Thymus (tissue), 14 donors: ENCODE measurements at places on chromosomes 11 and 22. TPM values are rescaled to one million over a fixed set of nuclear protein-coding genes. Genes with fewer than 3 reads are reported as not detected.

DNA sequence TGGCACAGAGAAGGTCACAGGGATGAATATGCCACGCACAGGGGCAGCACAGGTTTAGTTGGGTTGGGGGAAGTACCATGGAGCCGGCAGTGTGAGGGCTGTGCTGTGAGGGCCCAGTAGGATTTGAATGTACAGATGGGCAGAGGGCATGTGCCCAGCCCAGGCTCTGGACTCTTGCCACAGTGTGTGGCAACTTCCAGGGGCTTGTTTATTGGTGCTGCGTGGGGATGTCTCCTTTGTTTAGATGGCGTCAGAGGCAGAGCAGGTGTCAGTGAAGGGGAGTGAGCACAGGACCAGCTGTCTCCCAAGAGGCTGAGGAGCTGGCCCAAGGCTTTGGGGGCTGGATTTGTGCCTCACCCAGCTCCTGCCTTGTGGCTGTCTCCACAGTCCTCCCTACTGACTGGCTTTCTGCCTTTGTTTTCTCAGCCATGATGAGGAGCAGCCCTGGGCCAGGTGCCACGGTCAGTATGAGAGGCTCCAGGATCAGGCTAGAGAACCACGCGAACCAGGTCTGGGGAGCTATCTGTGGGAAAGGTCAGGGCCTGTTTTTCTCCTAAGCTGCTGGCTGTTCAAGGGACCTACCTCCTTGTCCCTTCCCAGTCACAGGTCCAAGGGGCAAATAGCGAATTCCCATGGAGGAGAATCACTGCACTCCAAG lies 21.9 kb downstream of the SUN2 start:
- H3K27me3 ChIP-seq: no peaks in the 10 kb centered on the region
- no peak overlapping the region for H3K27ac ChIP-seq
- H3K4me3 ChIP-seq: no peak overlapping the region
- H3K4me1 ChIP-seq: no peaks in the 10 kb centered on the region

The YAP1 gene
- total RNA-seq: 10.5 TPM

DNA sequence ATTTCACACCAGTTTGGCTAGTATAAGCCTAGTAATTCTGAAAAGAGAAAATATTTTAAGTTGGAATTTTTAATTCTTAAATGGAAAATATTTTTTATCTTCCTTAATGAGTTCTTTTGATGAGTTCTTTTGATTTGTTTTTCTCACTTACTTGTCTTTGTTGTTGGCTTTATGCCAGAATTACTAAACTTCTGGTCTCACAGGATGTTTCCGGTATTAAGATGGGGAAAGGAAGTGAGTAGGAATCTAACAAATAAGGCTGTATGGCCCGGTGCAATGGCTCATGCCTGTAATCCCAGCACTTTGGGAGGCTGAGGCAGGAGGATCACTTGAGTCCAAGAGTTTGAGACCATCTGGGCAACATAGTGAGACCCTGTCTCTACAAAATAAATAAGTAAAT lies 106.4 kb downstream of the ARHGAP42 start:
- H3K27me3 ChIP-seq: no peaks in the 10 kb centered on the region
- no peak overlapping the region for H3K27ac ChIP-seq
- H3K36me3 ChIP-seq: no peaks in the 10 kb centered on the region
- H3K4me3 ChIP-seq: no peak overlapping the region
- DNase-seq: no peak

DNA sequence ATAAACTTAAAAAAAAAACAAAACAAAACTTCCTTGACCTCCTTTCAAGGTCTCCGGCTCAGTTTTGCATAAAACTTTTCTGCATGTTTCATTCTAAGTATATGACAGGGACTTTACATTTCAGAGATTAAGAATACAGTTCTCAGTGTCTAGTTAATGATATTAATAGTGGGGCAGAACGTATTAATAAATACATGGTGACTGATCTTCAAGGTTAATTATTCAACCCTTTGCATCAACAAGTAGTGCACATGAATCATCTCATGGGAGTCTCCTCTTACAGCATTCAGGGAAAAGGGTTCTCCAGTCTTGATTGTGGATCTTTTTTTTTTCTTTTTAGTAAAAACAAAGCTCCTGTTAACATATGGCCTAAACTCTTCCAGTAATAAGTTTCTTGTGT lies 146.8 kb downstream of the KIRREL3 start:
- H3K4me1 ChIP-seq: no peaks in the 10 kb centered on the region
- no peaks in the 10 kb centered on the region for H3K36me3 ChIP-seq
- no peak overlapping the region for H3K4me3 ChIP-seq
- H3K27me3 ChIP-seq: no peaks in the 10 kb centered on the region
- H3K27ac ChIP-seq: no peak overlapping the region

The PNPLA3 gene
- 0.09 TPM for total RNA-seq

DNA sequence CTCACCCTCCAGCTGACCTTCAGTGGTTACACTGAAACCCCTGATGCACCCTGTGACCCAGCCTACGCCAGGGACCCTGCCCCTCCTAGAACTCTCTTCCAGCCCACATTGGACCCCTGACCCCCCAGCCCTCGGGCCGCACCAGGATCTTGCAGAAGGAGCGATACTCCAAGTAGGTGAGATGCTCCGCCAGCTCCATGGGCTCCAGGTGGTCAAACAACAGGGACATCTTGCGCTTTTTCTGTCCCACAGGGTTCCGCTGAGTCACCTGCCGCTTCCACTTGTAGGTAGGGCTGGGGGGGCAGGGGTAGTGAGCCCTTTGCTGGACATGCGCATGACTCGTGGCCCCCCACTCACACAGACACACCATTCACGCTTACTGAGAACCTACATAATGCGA lies 4.1 kb downstream of the RASGRP2 start:
- H3K4me3 ChIP-seq: no peak overlapping the region
- peaks cover 29% of the 10 kb centered on the region for H3K4me1 ChIP-seq
- H3K27me3 ChIP-seq: peaks cover 33% of the 10 kb centered on the region
- H3K36me3 ChIP-seq: peaks cover 46% of the 10 kb centered on the region
- DNase-seq: no peak

- H3K27ac ChIP-seq: no peak overlapping the region
- no peaks in the 10 kb centered on the region for H3K36me3 ChIP-seq
- H3K4me1 ChIP-seq: no peaks in the 10 kb centered on the region
- no peak for DNase-seq
- no peak overlapping the region for H3K4me3 ChIP-seq
Observed at GRCh38 chr11:132140056-132140455, 769.6 kb downstream of the NTM start.

DNA sequence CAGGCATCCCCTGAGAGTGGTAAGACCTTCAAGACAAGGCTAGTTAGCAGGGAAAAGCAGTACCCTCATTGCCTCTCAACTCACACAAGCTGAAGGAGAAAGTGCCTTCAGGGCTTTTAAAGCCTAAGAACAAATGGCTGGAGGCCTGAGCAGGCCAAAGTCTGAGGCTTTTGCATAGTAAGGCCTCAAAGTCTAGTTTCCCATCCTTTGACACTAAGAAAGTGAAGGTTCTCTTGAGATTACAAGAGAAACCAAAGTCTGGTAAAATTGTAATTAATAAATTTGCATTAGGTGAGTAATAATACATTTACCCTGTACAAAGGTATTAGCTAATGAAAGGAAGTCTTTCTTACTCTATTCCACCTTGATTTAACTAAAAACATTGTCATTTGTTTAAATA lies 47.0 kb upstream of the CCDC89 start:
- H3K4me3 ChIP-seq: no peak overlapping the region
- no peak for DNase-seq
- no peak overlapping the region for H3K27ac ChIP-seq
- H3K4me1 ChIP-seq: no peaks in the 10 kb centered on the region

GRCh38 chr11:46207270-46207669 lies 70.2 kb upstream of the CREB3L1 start:
- peaks cover 4% of the 10 kb centered on the region for H3K27me3 ChIP-seq
- no peaks in the 10 kb centered on the region for H3K36me3 ChIP-seq
- no peak for DNase-seq
- H3K4me1 ChIP-seq: no peaks in the 10 kb centered on the region
- H3K27ac ChIP-seq: no peak overlapping the region

- no peak overlapping the region for H3K4me3 ChIP-seq
- peaks cover 61% of the 10 kb centered on the region for H3K4me1 ChIP-seq
- H3K36me3 ChIP-seq: peaks cover 3% of the 10 kb centered on the region
Observed at GRCh38 chr11:57641011-57641807, 8.5 kb downstream of the YPEL4 start.

GRCh38 chr11:98834776-98835175 lies 186.0 kb upstream of the CNTN5 start:
- H3K4me1 ChIP-seq: no peaks in the 10 kb centered on the region
- no peak for DNase-seq
- H3K27ac ChIP-seq: no peak overlapping the region
- H3K4me3 ChIP-seq: no peak overlapping the region
- no peaks in the 10 kb centered on the region for H3K27me3 ChIP-seq

- no peaks in the 10 kb centered on the region for H3K4me1 ChIP-seq
- no peaks in the 10 kb centered on the region for H3K36me3 ChIP-seq
- H3K27me3 ChIP-seq: no peaks in the 10 kb centered on the region
- H3K27ac ChIP-seq: no peak overlapping the region
- no peak overlapping the region for H3K4me3 ChIP-seq
Observed at GRCh38 chr22:48793949-48794348, 1033.7 kb downstream of the BRD1 start.

GRCh38 chr11:19905280-19905853 lies 192.7 kb downstream of the NAV2 start:
- no peak for DNase-seq
- no peaks in the 10 kb centered on the region for H3K4me1 ChIP-seq
- H3K4me3 ChIP-seq: no peak overlapping the region
- H3K27ac ChIP-seq: no peak overlapping the region
- no peaks in the 10 kb centered on the region for H3K36me3 ChIP-seq
